ENCODE measurements at places on chromosomes 16 and 17. TPM values are rescaled to one million over a fixed set of nuclear protein-coding genes. Genes with fewer than 3 reads are reported as not detected.

GRCh38 chr16:82134846-82135245 is 35.2 kb downstream of the MPHOSPH6 start:
- DNase-seq = no peak

GRCh38 chr16:8678068-8678927 is 3.9 kb downstream of the ABAT start:
- no peak for DNase-seq

DNA sequence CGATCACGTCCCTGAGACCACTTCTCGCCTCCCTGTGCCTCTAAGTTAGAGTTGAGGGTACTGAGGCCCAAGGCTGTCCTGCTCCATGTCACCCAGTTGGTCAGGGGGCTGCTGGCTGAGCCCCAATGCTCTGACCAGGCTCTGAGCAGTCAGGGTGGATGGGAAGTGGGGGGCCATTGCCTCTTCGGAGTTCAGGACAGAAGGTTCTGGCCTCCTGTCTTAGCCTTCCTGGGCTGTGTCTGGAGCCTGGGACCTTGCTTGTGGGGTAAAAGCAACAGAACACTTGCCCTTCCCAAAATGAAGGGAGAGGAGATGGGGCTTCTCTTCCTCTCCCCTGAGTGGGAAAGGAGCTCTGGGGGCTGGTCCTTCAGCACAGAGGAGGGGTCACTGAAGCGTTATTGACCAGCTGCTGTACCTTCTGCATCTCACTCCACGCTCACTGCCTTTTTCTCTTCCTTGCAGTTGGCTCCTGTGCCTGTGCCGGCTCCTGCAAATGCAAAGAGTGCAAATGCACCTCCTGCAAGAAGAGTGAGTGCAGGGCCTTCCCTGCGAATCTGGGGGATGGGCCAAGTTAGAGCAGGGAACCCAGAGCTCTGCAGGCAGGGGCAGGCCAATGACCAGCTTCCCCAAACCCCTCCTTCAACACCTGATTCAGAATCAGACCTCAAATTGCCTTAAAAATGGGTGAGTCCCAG is 580 bp downstream of the MT1X start:
- DNase-seq = no peak

DNA sequence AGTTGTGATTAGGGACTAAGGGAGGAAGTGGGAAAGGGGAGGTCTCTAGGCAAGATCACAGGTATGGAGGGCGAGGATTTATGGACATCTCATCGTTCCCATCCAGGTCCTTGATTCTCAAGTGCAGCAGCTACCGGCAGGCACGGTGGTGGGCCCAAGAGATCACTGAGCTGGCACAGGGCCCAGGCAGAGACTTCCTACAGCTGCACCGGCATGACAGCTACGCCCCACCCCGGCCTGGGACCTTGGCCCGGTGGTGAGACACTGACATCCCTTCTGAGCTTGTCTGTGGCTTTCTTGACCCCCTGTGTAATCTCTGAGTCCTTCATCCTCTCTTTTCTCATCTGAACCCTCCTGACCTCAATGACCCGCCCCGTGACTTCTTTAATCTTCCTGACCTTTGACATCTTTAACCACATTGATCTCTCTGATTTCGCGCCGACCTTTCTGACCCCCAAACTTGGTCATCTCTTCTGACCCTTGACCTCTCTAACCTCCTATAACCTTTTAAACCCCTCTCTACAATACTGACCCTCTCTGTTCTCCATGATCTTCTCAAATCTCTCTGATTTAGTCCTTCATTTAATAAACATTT is 3.8 kb downstream of the PLD2 start:
- DNase-seq = no peak

TSPAN10 gene
- total RNA-seq = 2.5 TPM

UTP18 gene
- total RNA-seq = 35.3 TPM

STARD3 gene
- 64.4 TPM for total RNA-seq

CES5A gene
- total RNA-seq = 0.39 TPM

DNAAF1 gene
- total RNA-seq = 1.7 TPM

P3H4 gene
- total RNA-seq = 7.8 TPM
